ENCODE measurements at places on chromosomes 6 and 20.
A peak's percentile ranks its signal among the peaks of the same experiment; 100 is the strongest.

- no peak for DNase-seq
These were observed 13.6 kb downstream of the RIPOR2 start for GRCh38 chr6:24922170-24922569.

- DNase-seq = peak; percentile 73
These were observed 66.7 kb downstream of the FAM229B start for GRCh38 chr6:112153926-112154607.

DNA sequence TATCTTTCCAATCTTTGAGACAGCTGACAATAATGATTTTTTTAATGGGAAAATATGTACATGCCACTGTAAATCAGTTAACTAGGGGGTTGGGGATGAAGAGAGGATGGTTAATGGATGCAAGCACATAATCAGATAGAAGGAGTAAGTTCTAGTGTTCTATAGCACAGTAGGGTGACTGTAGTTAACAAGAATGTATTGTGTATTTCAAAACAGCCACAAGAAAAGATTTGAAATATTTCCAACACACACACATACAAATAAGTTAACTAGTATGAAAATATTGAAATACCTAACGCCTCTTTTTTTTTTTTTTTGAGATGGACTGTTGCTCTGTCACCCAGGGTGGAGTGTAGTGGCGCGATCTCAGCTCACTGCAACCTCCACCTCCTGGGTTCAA, 153.4 kb upstream of the SALL4 start:
- no peak for DNase-seq

DNA sequence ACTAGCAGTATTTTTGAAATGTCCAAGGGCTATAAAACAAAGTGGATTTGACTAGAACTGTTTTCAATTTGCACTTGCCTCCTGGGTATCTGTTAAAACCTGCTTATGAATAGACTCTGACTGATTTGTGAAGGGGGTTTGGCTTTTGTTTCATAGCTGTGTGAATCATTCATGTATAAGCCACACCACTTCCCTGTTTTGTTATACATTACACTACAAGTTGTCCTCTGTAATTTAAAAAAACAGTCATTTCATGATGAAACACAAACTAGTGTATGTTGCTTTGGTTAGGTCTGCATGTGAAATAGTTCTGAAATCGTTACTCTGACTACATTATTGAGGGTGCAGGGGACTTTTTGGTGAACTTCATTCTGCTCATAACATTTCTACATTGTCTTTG, 121.7 kb downstream of the NKAIN2 start:
- no peak for DNase-seq

- no peak for DNase-seq
These were observed 337.7 kb upstream of the PRND start for GRCh38 chr20:4383961-4384360.

- no peak for DNase-seq
These were observed 68.5 kb downstream of the SH3BGRL2 start for GRCh38 chr6:79699606-79700005.

DNA sequence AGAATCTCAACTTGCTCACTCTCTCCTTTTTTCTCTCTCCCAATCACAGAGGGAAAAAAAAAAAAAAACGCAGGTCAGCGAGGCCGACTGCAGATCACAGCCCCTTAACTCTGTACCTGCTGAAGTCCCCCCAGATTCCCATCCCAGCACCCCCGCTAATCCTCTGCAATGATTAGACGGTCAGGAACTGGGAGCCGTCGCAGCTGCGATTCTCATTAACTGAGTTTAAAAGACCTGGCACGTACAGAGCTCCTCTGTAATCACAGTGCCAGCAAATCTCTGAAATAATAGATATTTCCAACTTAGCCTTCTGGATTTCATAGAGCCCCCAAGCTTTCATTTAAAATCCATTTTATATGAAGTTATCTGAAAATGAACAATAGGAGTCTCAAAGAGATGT, 84.4 kb downstream of the ANKRD60 start:
- DNase-seq = no peak

DNA sequence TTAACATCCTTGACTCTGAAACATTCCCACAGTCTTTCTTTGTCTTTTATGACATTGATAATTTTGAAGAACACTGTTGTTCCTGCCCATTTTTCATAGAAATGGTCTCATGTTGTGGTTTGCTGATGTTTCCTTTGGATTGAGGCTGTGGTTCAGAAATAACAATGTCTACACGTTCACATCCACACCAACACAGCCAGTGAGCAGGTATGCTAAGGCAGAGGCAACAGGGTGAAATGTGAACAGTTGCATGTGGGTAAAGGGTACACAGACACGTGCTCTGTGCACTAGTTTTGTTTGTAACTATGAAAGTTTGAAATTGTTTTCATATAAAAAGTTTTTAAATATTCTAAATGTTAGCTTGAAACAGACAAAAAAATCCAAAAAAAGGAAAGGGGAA, 78.4 kb downstream of the GINS1 start:
- no peak for DNase-seq

- no peak for DNase-seq
These were observed 184.0 kb downstream of the SMOC2 start for GRCh38 chr6:168624948-168625347.

GRCh38 chr6:150877928-150878327, 12.4 kb downstream of the MTHFD1L start:
- DNase-seq = no peak

DNA sequence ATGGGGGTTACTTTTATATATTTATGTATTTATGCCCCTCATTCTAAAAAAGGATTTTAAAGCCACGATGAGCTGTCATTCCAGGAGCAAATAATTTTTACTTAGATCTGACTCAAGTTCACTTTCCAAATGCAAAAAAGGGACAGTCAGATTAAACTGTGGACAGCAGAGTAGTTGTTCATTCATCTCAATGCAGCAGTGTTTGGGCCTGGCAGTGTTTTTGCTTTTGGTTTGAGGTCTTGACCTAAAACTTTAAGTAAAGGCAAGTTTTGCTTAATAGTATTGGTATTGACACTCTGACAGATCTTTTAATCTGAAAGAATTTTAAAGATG, 13.9 kb downstream of the JARID2 start:
- DNase-seq = no peak

DNA sequence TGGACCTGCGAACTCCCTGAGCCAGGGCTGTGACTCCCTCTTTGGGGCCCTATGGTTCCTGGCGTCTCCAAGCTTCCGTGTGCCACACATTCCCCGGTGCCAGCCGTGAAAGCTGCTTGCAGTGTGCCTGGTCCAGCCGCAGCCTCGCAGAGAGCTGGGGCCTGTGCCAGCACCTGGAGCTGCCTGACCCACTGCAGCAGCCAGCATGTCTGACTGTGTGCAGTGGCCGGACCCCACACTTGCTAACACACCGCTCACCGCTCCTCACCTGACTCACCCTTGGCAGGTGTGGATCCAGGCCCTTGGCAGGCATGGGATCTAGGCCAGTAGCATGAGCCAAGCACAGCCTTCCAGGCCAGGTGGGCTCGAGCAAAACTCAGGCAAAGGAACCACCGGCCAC, 227.5 kb downstream of the OTOR start:
- DNase-seq = no peak

DNA sequence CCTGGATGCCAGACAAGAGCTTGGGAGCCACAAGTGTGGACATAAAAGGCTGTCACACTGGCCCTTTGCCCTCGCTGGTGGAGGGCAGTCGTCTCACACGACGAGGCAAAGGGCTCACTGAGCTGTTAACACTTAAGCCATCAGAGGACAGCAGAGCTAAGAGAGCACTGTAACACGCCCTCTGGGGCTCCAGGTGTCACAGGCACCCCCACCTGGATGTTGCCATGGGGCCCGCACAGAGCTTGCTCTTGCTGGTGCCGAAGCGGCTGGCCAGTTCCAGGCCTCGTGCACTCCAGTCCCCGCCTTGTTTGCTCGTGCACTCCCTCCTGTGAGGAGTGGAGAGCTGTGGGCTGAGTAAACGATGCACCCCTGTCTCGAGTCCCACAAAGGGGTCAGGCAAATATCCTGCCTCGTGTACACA, 37.4 kb downstream of the SLC35D3 start:
- DNase-seq = no peak

DNA sequence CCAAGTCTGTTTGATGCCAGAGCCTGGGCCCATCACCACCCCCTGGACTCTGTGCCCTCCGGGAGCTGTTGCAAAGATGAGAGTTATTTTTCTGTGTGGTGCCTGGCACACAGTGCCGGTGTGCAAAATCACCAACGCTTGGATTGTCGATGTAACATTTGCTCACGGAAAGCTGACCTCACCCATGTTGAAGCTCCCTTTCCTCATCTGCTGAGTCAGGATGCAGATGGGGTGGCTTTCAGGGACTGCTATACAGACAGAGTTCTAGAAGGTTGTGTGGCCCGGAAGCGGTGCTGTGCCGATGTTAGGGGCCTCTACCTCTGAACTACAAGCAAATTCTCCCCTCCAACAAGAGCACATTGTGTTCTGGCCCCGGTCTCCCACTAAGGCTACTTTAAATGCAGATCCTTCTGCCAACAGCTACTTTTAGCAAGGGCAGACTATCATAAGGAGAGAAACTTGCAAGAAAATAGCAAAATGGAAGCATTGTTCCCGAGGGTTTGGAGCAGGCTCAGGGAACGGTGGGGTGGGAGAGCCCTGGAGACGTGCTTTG, 34.0 kb downstream of the EYA2 start:
- DNase-seq = no peak

- DNase-seq = no peak
These were observed 68.8 kb upstream of the BMP2 start for GRCh38 chr20:6698723-6699122.

DNA sequence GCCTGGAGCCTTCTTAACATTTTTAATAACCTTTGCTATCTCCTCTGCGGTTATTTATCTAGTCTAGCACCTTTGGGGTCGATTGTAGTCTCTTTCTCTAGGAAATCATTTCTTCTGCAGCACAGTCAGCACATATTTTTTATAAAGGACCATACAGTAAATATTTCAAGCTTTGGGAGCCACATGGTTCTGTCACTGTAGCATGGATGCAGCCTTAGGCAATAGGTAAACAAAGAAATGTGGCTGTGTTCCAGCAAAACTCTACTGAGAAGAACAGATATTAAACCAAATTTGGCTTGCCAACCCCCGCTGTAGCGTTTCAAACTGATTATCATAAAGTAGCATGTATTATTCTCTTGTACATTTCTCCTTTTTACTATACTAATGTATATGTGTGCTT, 95.7 kb downstream of the SLC23A2 start:
- no peak for DNase-seq

GRCh38 chr6:117191448-117191847, 73.9 kb upstream of the VGLL2 start:
- no peak for DNase-seq

DNA sequence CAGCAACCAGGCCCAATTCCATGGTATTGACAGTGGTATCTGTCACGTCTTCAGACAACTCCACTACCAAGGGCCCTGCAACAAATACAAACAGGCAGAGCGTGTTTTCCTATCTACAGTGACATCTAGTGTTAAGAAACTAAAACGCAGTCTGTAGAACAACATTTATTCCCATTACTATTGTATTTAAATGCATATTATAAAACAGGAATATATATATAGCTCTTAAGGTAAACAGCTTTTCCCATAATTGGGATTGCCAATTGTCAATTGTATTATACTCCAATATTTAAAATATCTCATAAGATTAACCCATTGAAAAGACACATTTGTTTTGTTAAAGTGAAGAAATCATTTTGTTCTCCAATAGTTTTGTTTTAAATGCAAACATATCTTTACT, 97.2 kb downstream of the KIF16B start:
- DNase-seq = peak; percentile 11

GRCh38 chr6:70889270-70889669, 67.6 kb downstream of the B3GAT2 start:
- peak; percentile 62 for DNase-seq

DNA sequence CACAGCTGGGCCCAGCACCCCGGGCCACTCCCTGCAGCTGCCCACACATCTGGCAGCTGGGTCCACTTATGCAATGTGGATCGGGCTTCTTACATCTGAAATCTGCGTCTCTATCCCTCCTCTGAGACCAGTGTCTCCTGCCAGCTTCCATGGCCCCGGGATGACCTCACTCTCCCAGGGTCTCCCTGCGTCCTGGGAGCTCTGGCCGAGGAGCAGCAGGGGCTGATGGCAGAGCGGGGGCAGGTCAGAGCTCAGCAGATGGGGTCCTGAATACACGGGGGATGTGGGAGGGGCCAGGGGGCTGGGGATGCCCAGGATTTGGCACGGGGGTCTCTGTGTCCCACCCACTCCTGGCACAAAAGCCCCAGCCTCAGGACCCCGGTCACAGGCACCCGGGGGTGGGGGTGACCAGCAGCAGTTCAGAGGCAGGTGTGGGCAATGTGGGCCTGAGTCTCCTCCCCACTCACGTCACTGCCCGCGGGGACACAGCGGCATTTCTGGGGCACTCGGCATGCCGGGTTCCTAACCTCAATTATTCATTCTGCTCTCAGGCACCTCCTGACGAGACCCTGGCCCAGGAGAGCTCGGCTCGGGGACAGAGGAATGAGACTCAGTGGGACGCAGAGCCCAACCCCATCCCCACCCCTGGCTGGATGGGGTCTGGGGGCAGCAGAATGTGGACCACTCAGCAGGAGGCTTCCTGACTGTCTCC, 16.4 kb downstream of the CHRNA4 start:
- no peak for DNase-seq

- DNase-seq = no peak
These were observed 81.0 kb upstream of the FLRT3 start for GRCh38 chr20:14418376-14418775.

GRCh38 chr6:106056746-106057390, 29.3 kb upstream of the PRDM1 start:
- no peak for DNase-seq

DNA sequence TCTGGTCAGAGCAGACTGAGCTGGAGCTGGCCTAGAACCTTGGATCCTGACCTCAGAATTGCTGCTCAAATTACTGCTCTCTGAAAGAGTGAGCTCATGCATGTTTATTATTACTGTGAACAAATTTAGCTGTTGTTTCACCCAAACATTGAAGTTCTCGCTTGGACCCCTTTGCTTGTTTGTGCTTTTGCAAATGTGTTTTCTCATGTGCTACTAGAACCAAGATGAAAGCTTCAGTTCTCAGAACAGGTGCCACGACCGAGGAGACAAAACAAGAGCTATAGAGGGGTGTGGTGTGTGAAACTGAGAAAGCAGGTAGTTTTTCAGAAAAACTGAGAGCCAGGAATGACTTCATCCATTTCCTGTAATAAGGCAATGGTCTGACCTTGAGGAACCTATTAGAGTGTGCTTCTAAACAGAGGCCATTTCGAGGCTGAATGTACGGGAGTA, 50.0 kb upstream of the ESR1 start:
- no peak for DNase-seq

DNA sequence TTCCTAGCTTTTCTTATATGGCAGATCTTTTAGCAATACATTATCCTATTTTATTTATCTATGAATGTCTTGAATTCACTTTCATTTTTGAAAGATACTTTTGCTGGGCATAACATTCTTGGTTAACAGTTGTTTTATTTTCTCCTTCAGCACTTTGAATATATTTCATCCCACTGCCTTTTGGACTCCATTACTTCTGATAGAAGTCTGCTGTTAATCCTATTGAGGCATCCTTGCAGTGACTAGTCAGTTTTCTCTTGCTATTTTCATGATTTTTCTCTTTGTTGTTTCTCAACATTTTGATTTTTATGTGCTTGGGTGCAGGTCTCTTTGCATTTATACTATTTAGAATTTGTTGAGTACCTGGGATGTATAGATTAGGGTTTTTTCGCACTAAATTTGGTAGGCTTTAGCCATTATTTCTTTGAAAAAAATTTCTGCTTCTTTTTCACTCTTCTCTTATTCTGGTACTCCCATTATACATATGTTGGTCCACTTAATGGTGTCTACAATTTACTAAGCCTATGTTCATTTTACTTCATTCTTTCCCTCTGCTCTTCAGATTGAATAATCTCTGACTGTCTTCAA, 53.2 kb downstream of the PHACTR3 start:
- DNase-seq = no peak

GRCh38 chr6:6661191-6661590, 72.7 kb downstream of the LY86 start:
- no peak for DNase-seq

- DNase-seq = no peak
These were observed 4.0 kb downstream of the ZBTB2 start for GRCh38 chr6:151387175-151387970.
